Stimulated activated CD4-positive, alpha-beta T cell treated with anti-CD3 and anti-CD28 coated beads, Interleukin-1b, Interleukin-23, amount 100 ng/mL, for 24 hours (primary cell): ENCODE measurements at places on chromosomes 6 and 20.

- DNase-seq, result no peak
These were observed 17.7 kb upstream of the MYB start for GRCh38 chr6:135163440-135163738.

DNA sequence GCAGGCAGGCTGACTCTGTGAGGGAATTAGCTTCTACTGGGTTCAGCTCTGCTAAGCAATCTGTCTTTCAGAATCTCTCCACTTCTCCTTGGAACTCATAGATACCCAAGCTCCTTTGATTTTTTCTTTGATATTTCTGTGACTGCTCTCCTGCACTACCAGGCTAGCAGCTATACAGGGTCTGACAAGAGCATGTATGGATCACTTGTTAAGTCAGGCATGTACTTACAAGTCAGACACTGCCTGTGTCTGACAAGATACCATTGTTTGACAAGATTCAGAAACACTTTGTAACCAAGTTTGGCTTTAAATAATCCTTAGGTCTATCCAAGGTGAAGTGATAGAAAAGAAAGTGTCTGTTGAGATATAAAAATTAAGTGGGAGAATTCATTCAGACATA, 79.5 kb downstream of the SESN1 start:
- no peak for DNase-seq

- no peak for DNase-seq
These were observed 167.1 kb downstream of the PHF3 start for GRCh38 chr6:63802606-63803206.

- no peak for DNase-seq
These were observed 129.2 kb downstream of the TBX18 start for GRCh38 chr6:84635081-84635761.

DNA sequence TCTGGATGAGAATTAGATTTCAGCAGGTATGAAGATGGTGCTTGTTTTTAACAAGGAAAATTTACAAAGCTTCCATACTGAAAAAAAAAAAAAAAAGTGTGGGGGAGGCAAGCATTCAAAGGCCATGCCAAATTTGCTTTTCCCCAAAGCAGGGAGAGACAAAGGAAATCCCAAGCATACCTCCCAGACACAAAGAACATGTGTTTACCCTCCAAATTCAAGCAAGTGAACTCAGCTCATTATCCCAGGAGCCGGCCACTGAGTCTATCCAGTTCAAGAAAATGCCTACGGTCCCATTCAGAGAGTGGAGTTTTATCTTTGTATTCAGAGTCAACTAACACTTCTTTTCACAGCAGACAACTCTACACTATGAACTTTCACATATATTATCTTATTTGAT, 102.7 kb upstream of the ID4 start:
- DNase-seq, result no peak
